CD8-positive, alpha-beta memory T cell (primary cell): ENCODE measurements at places on chromosomes 11 and 22.

- no peak for DNase-seq
Measured at GRCh38 chr11:70161043-70161625, 42.0 kb upstream of the FADD start.

GRCh38 chr22:38927033-38927781 lies 30.2 kb upstream of the APOBEC3A start:
- DNase-seq: peak; percentile 16

- no peak for DNase-seq
Measured at GRCh38 chr11:47152126-47152952, 24.3 kb downstream of the ARFGAP2 start.

- no peak for DNase-seq
Measured at GRCh38 chr11:41921746-41922390, 462.4 kb upstream of the LRRC4C start.

DNA sequence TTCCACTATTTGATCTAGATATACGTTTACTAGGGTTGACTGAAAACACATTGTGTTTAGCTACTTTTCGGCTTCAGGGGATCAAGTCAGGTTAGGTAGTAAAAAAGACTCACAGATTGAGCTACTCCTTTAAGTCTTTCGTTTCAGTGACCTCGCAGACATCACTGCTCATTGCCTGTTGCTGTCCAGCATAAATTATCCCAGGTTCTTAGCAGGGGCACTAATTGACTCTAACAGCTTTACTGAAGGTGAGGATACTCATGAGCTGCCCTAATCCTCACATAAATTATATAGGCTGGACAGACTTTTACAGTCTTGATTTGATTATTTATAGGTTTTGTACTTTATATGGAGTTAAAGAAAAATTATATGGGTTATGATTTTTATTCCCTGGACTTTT lies 3.7 kb downstream of the CARD18 start:
- DNase-seq: no peak

DNA sequence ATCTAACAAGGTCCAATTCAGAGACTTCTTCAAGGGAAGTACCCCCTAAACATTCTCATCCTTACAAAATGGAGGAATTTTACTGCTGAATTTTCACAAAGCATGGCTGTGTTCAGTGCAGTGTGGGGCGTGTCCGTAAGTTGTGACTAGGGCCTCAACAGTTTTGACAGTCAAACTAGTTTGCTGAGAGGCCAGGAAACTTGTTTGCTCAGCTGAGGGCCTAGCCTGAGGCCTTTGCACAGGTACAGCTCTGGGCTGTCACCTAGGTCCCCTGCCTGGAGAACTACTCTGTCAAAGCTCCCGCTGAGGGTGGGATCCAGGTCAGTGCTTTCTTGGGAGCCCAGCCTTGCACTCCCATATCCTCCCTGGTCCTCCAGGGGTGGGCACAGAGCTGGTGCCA lies 27.9 kb downstream of the TCP11L1 start:
- no peak for DNase-seq

GRCh38 chr11:88701816-88702215 lies 364.0 kb downstream of the GRM5 start:
- no peak for DNase-seq

- DNase-seq: no peak
Measured at GRCh38 chr11:44167046-44167445, 71.6 kb downstream of the EXT2 start.

DNA sequence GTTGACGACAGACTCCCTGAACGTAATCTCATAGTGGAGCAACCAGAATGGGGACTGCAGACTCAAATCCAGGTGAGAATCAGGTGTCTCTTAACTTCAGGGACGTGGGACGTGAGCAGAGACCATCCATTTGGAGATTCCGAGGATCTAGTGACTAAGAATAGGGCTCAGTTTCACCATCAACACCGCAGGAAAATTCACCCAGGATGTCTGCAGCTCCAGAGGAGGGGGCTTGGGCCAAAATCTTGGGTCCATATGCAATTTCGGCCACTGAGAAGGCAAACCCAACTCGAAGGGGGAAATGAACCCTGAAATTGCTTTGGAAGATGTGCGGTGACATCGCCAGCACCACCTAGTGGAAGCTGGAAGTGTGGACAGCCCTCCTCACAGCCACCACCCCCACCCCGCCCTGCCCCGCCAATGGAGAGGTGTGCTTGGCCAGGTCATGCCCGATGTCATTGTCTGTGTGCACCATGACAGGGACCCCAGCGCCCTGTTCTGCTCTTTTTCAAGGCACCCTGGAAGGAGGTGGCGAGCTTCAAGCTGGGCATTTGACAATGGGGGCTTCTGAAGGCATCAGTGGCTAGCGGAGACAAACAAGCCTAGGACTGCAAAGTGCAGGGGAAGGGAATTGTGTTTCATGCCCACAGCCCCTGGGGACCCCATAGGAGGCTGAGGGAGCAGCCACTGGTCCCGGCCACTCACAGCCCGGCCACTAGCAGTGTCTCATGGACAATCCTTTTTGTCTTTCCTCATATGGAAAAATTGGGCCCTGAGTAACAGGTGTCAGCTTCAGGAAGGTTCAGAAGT lies 24.8 kb downstream of the APOL1 start:
- peak; percentile 57 for DNase-seq

DNA sequence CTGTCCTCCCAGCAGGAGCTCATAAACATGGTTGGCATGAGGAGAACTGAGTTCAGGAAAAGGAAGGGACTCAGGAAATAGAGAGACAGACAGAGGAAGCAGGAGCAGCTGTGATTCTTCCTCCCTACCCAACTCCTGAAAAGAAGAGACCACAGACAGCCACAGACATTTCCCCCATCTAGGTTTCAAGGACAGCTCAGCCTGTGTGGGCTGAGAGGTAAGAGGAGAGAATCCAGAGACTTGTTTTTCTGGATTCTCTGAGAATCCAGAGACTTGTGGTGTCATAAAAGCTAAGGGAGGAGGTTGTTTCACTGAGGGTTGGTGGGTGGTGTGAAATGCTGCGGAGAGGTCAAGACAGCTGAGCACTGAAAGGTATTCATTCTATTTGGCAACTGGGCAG lies 19.0 kb upstream of the STK33 start:
- no peak for DNase-seq

DNA sequence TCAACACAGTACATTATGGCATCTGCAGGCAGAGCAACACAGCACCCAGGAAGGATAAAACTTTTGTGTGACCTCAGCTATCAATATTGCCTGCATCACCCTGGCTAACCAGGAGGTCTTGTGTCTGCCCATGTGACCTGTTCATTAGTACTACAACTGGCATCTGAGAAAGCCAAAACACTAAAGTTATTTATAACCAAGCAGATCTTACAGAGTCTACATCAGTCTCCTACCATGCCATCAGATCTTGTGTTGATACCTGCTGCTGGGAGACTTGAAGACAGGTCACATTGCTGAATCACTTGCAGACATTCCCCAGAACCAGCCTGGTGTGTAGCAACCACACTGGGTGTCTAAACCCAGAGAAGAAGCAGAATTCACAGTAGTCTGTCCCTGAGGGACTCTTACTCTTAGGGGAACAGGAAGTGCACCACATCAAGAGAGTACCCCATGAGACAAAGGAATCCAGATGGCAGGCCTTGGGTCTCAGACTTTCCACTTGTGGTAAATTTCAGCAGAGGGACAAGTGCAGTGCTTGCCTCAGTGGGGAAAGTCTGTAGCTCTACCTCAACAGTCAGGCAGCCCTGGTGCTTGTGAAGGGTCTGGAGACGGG lies 7.0 kb downstream of the OR9G1 start:
- no peak for DNase-seq

DNA sequence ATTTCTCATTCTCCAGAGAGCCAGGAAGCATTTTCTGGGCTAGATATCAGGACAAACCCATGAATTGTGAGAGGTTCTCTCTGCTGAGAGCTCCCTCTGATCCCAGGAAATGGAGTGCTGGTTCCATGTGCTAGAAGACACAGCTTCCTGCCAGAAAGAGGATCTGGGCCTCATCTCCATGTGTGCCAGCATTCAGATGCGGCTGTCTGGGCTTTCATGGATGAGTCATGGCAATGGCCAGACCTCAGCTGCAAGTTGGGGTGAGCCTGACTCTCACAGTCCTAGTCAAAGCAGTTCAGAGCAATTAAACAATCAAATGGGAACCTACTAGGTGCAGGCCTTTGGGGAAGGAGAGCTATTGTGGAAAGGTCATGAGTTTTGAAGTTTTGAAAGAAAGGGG lies 82.3 kb upstream of the EED start:
- no peak for DNase-seq

GRCh38 chr11:76636826-76637460 lies 33.6 kb downstream of the LRRC32 start:
- DNase-seq: no peak

DNA sequence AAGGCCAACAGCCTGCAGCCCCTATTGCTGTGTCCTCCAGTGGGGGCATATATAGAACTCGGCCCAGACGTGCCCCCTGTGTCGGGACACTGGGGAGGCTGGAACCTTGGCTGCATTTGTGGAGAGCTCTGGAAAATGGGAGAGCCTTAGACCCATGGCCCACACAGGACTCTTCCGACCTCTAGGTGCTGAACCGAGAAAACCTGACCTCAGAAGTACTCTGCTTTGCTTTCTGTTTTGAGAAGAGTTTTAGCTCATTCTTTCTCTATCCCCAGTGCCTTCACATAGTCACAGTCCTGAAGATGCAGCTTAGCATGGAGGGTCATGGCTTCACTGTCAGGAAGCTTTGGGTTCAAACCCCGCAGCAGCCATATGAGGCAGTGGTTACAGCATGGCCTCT lies 271.8 kb upstream of the B3GAT1 start:
- no peak for DNase-seq

DNA sequence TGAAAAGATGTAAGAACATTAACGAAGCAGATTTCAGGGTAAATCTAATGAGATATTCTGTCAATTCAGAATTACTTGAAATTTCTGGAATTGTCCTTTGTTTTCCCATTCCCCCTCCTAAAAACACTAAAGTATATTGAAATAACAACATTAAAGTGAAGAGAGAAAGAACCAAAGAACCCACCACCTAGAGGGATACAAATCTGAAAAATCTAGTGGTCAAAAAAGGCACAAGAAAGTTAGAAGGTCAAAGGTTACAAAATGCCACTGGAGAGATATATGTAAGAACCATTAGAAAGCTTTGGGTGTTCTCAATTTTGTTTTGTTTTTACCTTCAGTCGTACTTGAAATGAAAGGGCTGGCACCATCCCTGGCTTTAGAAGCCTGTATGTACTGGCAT lies 57.9 kb downstream of the DENND5A start:
- no peak for DNase-seq

GRCh38 chr11:73265853-73266645 lies 6.1 kb upstream of the P2RY6 start:
- no peak for DNase-seq

GRCh38 chr11:116707746-116708145 lies 65.0 kb downstream of the BUD13 start:
- no peak for DNase-seq

DNA sequence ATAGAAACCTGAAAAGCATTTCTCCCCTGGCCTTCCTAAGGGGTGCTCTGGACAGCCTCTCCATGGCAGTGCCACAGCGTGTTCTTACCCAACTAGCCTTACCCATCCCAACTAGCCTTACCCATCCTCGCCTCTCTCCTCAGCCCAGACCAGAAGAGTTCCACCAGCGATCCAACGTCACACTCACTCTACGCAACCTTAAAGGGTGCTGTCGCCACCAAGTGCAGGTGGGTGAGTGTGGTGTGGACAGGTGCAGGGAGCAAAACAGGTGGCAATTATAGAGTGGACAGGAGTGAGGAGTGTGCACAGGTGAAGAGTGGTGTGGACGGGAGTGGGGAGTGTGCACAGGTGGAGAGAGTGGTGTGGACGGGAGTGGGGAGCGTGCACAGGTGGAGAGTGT lies 17.8 kb downstream of the TMEM121B start:
- DNase-seq: no peak
